ENCODE measurements at places on chromosomes 2 and 18.

GRCh38 chr2:217049956-217050355, 190.1 kb upstream of the TNP1 start:
- DNase-seq: no peak

DNA sequence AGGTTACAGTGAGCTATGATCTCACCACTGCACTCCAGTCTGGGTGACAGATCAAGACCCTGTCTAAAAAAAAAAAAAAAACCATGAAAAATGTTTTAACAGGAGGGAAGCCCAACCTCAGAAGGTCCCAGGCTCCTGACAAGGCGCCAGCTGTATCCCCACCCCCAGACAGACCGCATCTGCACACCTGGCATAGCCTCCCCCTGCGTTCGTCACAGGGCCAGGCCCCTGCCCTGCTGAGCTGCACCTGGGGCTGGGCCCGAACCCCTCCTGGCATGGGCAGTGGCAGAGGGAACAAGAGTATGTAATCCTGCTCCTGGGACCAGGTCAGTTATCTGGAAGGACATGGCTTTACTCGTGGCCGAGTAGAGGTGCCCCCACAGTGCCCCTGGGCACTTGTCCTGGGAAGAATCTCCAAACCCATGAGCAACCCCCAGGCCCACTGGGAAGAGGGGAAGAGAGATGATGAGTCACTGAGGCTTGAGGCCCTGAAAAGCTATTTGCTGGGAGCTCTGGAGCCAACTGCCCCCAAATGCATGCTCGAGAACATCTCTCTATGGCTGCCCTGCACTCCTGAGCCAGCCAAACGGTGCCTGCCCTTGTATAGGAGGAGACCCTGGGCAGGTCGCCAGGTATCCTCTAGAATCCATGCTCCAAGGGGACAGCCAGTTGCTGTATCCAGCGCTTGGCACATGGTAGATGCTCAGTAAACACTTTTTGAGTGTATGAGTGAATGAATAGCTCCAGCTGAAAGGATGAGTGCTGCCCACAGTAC, 265.5 kb downstream of the ATAD2B start:
- DNase-seq: no peak

DNA sequence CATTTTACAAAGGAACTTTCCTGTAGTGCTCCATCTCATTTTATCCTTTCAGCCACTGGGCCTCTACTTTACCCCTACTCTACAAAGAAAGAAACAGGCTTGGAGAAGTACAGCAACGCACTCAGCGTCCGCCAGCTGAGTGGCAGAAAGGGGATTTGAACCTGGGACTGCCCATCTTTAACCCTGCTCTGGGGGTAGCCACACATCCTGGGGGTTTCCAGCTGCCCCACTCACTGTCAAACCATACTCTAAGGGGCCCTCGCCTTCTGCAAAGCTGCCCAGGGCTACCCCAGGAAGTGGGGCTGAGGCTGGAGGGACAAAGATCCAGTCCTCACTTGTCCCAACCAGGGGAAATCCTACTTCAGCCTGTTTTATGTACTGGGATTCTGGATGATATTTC, 17.9 kb downstream of the HS1BP3 start:
- DNase-seq: no peak

- no peak for DNase-seq
Observed at GRCh38 chr2:19000776-19001175, 357.6 kb downstream of the OSR1 start.

DNA sequence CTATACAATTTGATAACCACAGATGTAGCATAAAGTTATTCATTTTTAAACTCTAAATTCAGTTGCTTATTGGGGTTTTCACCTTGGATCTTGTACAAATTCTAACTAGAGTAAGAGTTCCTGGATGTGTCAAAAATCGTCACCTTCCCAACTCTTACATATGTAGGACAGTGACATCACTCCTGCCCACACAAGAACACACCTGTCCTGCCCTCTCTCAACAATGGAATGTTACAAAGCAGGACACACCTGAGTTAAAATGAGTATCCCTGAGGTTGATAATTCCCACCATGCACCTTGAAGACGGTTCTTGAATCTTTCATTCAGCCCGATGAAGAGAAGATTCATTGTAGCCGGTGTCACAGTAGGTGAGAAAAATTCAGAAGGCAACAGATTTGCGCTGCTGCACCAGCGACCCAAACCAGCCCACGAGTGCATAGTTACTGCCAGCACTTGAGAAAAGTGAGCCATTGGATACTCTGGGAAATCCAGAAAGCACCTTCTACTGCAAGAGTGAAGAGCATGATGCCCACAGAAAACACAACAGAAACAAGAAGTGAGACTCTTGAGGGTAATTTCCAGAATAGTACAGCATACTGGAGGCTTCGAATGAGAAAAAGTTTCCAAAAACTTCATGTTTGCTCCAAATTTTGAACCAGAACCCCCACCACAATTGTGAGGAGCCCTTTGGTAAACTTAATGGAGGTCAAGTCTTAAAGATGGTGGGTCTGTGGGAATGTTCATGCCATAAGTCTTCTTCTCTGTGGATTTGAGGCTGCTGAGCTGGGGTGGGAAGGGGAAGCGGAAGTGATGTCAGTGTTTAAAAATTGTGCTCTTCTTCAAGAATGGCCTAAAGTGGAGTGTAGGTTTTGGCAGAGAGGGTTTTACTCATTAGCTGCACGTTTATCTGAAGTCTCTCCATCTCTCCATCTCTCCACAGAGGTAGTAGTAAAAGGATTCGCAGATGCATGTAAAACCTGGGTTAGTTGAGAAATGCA, 34.7 kb upstream of the ADAM23 start:
- no peak for DNase-seq

DNA sequence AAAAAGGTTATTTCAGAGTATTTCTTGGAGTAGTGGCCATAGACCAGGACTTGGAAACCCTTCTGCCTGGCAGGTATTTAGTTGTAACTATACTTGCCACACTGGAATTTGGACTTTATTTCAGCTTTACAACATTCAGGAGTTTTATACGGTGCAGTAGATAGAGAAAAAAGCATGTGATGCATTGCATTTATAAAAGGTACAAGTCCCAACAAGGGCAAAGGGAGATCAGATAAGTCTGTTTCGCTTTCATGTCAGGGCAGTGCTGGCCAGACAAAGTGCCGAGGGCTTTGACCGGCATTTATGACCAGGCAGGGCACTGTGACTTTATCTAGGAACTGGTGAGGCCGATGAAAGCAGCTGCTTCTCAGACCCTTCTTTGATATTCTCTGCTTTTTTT, 145.4 kb downstream of the RTN4 start:
- no peak for DNase-seq

DNA sequence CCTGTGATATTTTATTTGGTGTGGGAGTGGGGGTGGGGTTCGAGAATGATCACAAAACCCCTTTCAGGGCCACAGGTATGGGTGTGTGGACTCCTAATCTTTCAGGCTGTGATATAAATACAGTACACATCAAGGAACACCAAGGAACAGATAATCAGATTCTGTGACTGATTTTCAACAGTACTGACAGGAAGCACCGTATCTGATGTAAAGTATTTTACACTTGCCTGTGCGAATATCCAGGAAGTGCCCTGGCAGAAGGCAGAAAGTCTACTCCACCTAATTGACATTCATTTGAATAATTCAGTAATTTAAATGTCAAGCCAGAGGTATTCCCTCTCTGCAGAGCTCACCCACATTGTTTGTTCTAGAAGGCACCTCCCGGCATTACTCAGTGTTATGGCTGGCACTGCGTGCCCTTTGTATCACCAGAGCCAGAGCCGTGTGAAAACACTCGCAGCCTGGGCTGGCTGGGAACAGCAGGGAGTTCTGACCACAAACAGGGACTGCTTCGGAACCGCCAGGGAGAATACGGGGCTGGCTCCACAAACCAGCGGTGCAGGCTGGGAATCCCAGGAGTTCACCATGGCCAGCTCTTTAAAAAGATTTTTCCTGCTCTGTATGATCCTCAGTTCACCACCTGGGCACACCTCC, 91.8 kb downstream of the ACVR1 start:
- no peak for DNase-seq
